Stimulated activated naive CD4-positive, alpha-beta T cell treated with Interleukin-2 at 50 U/mL for 16 hours (primary cell): ENCODE measurements at places on chromosomes 16 and 17.

DNA sequence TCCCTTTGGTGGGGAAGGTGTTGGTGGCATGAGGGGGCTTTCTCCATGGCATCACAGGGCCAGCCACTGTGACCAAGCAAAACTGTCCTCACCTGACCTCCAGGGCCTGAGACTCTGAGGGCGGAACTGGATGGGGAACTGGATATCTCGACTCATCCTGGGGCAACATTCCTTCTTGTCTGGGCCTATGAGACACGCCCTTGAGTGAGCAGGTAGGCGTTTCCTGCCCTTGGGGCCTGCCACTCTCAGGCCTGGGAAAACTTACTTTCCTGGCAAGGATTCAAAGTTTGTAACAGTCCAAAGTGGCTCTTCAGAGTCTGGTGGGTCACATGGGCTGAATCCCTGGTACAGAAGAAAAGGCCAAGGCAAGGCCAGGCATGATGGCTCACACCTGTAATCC is 9.6 kb downstream of the MT1X start:
- no peak for DNase-seq

GRCh38 chr16:83891742-83892141 is 7.2 kb upstream of the MLYCD start:
- no peak for DNase-seq

- DNase-seq: no peak
These were observed 12.7 kb upstream of the N4BP1 start for GRCh38 chr16:48622456-48623303.

- no peak for DNase-seq
These were observed 163.5 kb downstream of the COPRS start for GRCh38 chr17:31695456-31696090.

DNA sequence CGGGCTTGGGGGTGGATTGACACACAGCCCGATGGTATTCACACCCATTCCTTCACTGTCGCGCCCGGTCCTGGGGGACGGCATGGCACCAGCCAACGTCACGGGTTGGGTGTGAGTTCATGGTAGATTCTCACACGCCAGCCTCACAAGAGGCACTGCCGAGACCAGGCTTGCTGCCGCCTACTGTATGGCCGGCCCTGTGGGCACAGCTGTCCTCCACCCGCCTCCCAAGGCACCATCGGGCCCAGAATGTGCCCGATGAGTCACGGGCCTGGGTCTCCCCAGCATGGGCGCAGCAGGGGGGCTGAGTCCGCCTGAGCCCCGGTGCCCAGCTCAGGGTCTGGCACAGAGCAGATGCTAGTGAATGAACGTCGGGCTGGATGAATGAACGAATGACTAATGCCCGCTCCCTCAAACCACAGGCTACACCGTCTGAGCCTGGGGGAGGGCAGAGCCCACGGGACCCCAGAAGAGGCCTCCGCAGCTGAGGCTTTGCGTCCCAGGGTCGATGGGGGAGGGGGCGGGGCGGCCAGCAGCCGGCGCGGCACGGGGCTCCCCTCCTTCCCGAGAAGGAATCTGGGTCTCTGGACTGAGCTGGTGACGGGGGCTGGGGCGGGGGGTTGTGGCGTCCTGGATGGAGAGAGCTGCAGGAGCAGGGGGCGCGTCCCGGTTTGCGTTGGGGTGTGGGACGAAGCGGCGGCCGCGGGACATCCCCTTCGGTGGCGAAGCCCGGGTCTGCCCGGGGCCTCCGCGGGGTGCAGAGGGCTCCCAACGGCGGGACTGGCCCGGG is 829 bp downstream of the PITPNM3 start:
- no peak for DNase-seq

DNA sequence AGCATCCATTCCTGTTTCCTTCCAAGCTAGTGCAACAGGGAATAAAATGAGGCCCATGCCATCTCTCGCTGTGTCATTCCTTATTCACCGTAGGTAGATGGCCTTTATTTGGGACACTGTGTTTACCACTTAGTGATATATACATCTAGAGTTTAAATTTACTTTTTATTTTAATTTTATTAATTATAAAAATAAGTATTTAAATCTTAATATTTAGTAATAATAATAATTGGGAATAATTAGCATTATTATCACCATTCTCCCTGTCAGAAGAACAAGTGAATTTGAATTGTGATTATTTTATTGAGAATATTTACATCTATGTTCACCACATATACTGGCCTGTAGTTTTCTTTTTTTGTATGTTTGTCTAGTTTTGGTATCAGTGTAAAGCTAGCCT is 692.9 kb upstream of the KIF2B start:
- no peak for DNase-seq

DNA sequence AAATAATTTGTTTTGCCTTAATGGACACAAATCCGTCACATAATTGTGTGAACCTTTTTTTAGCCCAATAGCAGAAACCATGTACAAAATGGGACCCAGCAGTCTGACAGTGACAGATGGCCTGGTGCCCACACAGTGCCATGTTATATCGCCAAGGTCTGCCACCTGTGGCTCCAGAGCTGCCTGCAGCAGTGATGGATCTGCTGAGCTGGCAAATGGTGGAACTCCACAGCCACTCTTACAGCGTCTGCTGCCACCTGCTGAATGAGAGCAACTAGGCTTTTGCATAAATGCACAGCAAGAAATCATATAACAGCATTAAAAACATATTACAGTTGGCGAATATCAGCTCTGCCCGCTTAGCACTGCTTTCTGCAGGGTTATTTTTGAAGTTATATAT is 59.4 kb downstream of the NUP93 start:
- DNase-seq: peak; percentile 4

DNA sequence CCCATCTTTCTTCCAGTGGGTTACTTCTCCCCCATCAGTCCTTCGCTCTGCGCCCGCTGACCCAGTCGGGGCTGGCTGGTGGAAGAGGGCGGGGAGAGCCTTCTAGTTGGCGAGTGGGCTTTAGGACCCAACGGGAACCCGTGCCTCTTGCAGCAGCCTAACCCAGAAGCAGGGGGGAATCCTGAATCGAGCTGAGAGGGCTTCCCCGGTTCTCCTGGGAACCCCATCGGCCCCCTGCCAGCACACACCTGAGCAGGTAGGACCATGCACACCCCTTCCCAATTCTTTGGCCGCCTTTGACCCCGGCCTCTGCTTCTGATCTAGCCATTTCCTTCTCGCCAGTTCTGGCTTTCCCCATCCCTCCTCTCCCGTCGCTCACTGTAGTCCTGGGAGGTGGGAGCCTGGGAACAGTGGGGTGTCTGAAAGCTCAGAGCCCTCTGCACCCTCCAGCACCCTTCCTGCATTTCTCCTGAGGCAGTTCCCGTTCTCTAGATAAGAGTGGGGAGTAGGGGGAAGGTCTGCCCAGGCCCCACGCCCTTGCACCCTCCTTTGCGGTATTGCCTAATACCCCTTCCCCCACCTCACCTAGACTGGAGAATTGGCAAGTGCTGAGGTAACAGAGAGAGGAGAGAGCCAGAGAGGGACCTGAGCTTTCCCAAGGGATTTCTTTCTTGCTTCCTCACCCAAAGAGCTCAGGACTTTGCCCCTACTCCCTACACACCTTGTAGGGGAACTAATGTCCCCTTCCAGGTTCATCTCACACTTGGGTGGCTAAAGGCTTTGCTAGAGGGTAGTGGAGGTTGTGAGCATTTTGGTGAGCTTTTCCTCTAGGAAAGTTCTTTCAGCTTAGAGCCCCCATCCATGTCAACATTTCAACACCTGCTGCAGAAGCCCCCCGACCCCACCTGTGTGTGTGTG is at the start of gene RARA:
RARA (plus strand) TSS at position 150 of the 918 bp plus-strand sequence. CDS start 22,039 bp downstream, outside the sequence.
- DNase-seq: no peak

GRCh38 chr16:54484700-54485099 is 198.1 kb upstream of the IRX3 start:
- DNase-seq: no peak

DNA sequence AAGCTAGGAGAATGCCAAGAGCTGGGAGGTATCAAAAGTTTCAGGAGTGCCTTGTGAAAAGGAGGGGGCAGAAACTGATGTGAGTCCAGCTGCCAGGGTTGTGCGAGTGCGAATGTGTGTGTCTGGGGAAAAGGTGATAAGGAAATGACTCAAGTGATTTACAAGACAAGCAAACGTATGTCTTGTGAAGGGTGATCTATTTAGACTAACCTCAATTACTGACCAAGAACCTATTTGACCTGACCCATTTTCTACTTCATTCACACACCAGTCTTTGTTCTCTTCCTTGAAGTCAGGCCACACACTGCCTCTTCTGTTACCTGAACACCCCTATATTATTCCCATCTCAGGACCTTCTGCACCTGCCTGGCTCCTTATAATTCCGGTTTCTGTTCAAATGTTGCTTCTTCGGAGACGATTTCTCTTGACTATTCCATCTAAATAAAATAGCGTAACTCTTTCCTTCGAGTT is 1.0 kb downstream of the GDE1 start:
- DNase-seq: no peak

DNA sequence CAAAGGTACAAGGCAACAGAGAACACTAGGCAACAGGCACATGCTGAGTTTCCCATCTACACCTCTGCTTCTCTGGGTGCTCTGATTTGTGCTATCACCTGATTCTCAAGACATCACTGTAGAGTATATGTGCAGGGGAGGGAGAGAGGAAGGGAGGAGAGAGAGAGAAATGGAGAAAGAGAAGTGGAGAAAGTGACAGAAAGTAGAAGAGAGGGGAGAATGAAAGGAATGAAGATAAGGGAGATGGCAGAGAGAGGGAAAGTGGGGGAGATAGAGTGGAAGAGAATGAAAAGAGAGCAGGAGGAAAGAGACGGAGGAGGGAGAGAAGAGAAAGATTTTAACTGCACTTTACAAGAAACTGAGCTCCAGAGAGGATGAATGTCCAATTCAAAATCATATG is 340.7 kb upstream of the CDH5 start:
- DNase-seq: no peak

GRCh38 chr16:81468269-81468902 is 23.8 kb downstream of the CMIP start:
- DNase-seq: no peak

- no peak for DNase-seq
These were observed 105.4 kb downstream of the YPEL2 start for GRCh38 chr17:59436900-59437299.

GRCh38 chr17:80644536-80644935 is 99.9 kb downstream of the RPTOR start:
- DNase-seq: no peak

DNA sequence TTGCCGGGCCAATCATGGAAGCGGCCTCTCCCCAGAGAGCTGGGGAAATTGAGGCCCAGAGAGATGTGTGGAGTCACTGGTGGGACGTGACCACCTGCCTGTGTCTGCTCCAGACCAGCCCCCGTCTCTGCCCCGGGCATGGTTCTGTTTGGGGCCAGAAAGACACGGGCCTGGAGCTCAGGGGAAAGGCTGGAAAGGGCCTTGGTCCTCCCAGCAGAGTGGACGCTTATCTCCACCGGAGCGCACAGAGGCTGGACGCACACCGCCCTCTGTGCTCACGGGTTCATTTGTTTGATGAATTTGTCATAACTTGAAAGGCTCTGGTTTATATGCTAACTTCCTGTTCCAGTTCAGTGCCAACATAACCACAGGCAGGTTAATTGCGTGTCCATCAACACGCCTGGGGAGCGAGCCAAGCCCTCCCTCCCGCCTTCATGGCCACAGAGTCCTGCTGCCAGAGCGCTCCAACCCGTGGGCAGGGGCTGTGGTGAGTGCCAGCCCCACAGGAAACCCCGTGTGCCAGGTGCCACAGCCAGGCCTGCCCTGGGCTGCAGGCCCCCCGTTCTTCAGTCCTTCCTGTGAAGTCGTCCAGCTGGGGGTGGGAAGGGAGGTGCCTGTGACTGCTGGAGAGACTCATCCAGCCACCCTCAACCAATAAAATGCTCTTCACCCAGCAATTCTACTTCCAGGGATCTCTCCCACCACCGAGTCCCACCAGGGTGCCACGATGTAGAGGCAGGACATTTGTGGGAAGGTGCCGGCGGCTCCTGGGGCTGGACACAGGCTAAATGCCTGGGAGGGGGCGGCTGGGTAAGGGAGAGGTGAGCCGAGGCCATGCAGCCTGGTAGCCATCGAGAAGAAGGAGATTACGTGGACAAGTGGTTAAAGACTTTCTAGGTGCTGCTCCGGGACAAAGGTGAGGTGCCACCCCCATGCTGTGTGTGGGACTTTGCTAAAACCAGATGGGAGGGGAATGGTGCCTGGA is 29.4 kb upstream of the BAHCC1 start:
- DNase-seq: peak; percentile 7

- no peak for DNase-seq
These were observed 245.3 kb downstream of the GSG1L start for GRCh38 chr16:27818246-27818645.

- DNase-seq: no peak
These were observed 18.1 kb downstream of the NCOR1 start for GRCh38 chr17:16197276-16197675.

DNA sequence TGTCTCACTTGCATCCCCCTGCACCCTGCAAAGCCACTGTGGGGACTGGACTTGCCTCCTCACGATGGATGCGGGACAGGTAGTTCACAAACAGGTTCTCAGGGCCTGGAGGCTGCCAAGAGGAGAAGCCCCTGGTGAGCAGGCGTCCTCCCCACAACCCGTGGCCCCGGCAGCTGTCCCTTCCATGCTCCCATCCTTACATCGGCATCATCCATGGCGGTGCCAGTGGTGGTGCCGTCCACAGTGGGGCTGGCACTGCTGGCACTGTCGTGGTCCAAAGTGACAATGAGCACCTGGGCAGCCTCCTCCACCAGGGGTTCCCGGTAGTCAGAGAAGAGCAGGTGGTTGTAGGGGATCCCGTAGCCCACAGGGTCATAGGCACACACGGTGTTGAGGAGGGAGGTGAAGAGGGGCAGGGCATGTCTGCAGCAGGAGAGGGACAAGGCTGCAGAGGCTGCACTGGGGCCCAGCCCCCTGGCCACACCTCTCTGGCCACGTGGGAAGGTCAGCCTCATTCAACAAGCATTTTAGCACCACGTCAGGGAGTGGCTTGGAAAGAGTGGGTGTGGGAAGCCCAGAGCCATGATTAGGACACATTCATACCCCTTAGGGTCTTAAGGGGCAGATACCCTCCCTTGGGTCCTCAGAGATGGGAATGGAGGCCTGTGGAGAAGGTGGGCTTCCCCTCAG is 12.6 kb downstream of the HID1 start:
- no peak for DNase-seq

- no peak for DNase-seq
These were observed 11.0 kb upstream of the ZNHIT3 start for GRCh38 chr17:36475346-36475970.

GRCh38 chr16:73089420-73089819 is 41.5 kb upstream of the ZFHX3 start:
- DNase-seq: no peak

GRCh38 chr17:68390888-68391545 is 66.3 kb downstream of the WIPI1 start:
- no peak for DNase-seq

DNA sequence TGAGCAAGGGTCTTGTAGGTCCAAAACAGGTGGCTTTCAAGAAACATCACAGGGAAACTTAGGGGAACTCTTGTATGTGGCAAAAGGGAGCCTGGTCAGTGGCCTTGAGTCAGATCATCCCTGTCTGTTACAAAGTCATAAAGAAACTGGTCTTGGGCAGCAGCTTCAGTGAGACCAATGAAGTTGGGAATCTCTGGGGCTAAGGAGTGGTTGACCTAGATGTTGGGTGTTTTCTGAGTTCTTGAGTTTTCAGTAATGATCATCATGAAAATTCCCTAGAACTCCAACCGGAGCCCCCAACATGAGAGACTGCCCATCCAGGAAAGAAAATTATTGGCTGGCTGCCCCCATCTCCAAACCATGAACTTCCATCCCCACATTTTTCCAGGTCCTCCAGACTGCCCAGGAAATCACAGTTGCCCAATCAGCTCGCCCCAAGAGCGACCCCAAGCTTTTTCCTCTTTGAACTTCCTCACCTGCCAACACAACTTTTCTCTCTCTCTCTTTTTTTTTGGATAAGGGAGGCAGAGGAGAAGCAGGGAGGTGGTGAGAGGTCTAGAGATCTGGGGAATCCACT is 3.9 kb downstream of the CCR7 start:
- no peak for DNase-seq

- DNase-seq: no peak
These were observed 10.1 kb upstream of the STAC2 start for GRCh38 chr17:39235555-39236449.
